ENCODE measurements at places on chromosomes 11 and 22.

DNA sequence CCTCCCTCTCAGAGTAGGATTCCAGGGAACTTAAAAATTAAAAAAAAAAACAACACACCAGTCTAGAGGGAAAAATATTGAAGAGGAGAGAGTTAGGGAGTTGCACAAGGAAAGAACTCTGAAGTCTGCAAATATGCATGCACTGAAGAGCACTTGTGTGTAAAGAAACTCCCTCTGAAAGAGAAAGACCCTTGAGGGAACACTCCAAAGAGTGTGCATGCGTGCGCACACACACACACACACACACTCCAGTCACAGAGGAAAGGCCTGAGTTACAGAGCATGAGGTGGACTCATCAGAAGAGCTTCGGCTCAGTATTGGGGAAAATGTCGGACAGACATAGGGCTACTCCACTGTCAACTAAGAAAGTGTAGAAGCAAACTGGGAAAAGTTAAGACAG lies 30.1 kb downstream of the GGTLC2 start:
- no peak for DNase-seq

DNA sequence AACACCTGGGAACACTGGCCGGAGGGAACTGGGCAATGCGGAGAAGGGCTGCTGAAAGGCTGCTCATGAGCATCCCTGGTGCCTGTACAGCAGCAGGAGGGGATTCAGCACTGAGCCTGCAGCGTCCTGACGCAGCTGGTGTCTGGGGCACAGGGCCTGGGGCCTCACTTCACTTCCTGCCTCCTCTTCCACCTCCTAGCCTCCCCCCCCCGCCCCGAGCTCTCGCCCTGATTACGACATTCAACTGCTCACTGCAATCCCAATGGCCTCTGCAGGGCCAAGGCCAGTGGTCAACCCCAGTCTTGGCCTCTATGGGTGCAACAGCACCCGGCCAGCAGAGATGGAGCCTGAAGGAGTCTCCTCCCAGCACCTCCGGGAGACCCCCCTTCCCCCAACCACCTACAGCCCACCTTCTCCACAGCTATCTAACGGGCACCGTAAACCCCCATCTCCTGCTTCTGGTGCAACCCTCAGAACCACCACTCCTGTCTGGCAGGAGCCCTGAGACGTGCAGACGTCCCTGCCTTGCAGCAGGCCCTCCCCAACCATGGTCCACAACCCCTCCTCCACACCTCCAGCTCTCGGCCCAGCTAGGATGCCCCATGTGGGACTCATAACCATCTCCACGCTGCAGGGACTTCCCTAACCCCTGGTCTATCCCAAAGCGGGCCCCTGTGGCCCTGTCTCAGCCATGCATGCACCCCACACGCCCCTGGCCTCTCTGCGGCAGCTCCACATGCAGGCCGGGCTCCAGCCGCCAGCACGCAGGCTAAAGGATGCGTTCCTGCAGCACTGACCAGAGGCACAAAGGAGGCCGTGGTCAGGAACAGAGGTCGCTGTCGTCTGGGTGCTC lies 38.2 kb downstream of the BRD1 start:
- peak; percentile 10 for DNase-seq

DNA sequence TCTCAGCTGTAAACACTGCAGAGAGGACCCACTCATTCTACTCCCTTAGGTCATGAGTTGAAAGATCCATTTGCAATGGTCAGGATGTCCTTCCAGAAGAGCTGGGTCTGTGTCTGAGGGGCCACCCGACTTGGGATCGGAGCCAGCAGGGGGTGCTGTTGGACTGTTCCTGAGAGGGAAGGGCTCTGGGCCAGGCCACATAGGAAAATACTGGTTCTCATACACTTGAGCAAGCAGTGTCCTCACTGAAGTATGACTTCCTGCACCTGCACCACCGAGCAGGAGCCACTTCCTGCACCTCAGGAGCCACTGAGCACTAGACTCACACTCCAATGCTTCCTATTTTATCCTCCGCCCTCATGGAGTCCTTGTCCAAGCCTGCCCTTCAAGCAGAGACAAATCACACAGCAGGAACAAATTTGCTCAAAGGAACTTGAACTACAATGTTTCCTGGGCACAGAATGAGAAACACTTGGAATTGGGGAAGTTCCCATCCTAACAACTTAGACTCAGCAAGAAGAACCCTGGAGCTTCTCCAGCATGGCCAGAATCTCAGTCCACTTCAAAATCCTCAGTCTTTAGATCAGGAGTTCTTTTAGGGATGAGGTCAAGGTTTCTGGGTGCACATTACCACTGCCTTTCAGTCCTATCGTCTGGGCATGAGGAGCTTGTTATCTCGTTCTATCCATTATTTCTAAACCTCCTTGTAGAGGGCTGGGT lies 36.6 kb upstream of the VPREB1 start:
- peak; percentile 53 for DNase-seq

DNA sequence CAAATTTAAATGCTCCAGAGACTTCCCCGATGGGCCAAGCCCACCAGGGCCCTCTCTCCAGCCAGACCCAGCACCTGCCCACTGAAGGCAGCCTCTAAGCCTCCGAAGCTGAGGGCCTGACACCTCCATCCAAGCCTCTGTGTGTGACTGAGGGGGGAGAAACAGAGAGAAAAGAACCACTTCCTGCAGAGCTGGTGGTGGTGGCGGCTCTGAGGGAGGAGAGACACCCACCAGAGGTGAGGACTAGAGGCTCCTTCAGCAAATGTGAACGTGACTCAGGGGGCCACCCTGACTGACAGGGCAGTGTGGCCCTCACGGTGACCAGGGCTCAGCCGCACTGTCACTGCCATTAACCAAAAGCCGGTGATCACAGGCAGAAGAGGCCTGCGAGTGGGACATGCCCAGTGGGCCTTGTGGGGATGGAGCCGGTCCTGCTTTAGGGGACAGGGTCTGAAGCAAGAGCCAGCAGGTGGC lies 31.0 kb upstream of the CD5 start:
- no peak for DNase-seq

GRCh38 chr11:12356944-12357655 lies 20.3 kb upstream of the PARVA start:
- DNase-seq, result no peak

GRCh38 chr11:120807414-120808150 lies 216.3 kb upstream of the TBCEL start:
- peak; percentile 60 for DNase-seq

DNA sequence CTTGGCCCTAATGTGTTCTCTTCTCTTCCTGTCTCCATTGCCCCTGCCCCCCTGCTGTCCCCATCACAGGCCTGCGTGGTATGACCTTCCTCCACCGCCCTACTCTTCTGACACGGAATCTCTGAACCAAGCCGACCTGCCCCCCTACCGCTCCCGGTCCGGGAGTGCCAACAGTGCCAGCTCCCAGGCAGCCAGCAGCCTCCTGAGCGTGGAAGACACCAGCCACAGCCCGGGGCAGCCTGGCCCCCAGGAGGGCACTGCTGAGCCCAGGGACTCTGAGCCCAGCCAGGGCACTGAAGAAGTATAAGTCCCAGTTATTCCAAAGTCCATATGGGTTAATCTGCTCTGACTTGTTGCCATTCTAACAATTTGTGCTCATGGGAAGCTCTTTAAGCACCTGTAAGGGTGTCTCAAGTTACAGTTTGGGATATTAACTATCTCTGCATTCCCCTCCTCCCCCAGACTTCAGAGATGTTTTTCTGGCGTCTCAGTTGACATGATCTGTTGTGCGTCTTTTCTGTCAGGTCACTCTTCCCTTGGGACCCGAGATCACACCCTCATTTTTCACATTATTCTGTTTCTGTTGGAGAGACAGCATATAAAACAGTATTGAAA lies 60.0 kb downstream of the COMMD9 start:
- no peak for DNase-seq

GRCh38 chr11:75735181-75735845 lies 17.7 kb downstream of the MOGAT2 start:
- no peak for DNase-seq

DNA sequence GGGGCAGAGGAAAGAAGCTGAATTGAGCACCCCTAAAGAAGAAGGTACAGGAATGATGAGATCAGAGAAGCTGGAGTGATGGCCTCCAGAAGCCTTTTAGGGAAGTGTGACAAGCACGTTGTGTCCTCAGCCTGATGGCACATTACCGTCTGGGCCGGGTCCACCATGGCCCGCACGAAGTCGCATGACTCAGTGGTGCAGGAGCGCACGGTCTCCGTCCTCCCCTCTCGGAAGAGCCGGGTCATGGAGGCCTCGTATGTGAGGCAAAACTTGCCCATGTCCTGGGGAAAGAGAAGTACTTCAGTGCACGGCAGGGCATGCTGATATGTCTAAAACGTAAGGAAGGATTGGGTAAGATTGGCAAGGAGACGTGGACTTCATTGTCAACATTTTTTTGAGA lies 11.2 kb upstream of the TESMIN start:
- no peak for DNase-seq

DNA sequence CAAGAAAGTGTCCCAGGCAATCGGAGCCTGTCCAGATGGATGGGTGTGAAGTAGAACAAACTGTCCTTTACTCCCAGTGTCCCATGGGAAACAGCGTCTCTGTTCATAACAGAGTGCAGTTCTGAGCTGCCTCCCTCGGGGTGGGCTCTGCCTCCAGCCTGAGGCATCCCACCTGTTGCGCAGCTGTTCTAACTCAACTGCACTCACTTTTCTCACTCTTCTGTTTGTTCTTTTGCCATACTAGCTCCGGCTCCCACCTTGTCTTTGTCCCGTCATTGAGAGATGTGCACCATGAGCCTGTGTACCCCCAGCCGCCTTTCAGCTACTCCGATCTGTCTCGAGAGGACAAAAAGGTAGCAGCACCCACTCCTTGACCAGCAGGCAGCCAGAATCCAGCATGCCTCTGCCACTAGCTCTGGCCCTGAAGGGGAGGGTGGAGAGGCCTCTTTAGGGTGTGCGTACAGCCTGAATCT lies 20.7 kb upstream of the CDC42EP2 start:
- DNase-seq, result no peak

DNA sequence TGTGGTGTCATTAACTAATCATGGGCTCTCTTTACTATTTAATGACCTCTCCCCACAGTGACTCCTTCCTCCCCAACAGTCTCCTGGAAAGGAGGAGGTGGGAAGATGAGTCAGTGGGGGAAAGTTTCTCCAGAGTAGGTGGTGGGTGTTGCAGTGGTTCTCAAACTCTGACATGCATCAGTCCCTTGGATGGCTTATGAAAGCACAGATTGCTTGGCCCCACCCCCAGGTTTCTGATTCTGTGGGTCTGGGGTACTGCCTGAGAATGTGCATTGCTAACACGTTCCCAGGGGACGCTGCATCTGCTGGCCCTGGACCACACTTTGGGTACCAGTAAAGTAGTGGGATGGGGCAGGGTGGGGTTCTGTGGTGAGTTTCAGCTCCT lies 9.8 kb downstream of the CD82 start:
- no peak for DNase-seq

DNA sequence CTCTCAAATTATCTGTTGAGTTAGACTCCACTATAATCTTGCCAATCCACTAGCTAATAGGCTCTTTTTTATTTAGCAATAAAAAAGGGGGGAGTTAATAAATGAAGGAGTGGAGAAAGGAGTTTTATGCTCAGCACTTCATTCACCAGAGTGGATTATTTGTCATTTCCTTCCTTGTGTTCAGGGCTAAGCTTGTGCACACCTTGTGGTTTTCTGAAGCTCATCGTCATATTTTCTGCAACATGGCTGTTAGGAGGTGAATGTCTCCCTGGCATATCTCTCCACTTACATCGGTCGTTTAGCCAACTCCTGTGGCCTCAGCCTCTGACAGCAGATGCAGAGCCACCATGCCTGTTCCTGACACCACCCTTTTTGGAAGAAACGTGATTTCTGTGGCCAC lies 83.9 kb upstream of the MTNR1B start:
- DNase-seq, result no peak

GRCh38 chr11:130650456-130651030 lies 202.1 kb downstream of the ADAMTS15 start:
- no peak for DNase-seq

- DNase-seq, result no peak
These were observed 56.4 kb upstream of the CTTN start for GRCh38 chr11:70341881-70342429.

- no peak for DNase-seq
These were observed 7.3 kb downstream of the SNX19 start for GRCh38 chr11:130908770-130909625.

DNA sequence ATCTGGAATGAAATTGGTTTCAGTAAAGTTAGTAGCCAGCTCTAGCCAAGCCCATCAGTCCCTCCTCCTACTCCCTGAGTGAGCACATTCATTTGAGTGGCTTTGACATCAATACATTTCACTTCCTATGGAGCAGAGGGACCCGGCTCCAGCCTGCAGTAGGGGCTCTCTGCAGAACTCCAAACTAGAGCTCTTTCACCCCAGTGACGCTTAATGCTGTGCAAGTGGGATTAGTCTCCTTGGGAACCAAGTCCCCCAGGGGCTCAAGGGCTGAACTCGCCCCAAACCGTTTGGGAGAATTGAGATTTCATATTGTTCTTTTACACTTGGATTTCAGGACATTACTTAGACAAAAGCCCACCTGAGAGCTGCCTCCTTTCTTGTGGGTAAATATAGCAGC lies 4.4 kb upstream of the FAM181B start:
- no peak for DNase-seq

DNA sequence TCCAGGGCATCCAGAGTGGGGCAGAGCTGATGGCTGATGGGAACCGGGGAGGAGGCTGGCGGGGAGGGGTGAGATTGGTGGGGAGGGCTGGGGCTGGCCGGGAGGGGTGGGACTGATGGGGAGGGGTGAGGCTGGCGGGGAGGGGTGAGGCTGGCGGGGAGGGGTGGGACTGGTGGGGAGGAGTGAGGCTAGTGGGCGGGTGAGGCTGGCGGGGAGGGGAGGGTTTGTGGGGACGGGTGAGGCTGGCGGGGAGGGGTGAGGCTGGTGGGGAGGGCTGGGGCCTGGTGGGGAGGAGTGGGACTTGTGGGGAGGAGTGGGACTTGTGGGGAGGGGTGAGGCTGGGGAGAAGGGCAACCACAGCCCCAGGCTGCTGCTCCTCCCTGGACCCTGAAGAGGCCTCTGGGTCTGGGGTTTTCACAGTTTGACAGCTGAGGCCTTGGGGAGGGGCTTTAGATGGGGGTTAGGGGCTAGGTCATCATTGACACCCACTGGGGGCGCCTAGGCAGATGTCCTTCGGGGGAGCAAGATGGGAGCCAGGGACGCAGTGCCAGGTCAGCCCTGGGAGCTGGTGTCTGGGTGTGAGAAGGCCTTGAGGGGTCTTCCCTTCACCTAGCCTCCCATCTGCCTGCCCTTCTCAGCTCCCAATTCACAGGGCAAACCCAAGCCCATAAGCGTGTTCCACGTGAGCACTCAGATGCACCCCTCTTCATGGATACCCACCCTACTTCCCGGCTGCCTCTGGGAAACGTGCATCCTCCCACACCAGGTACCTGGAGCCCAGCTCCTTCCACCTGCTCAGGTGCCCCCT lies 26.7 kb downstream of the PARVG start:
- DNase-seq, result no peak
